ENCODE measurements at places on chromosomes 16 and 17.

GRCh38 chr16:46568472-46569230, 52.5 kb downstream of the SHCBP1 start:
- no peak for DNase-seq

GRCh38 chr16:12122202-12122601, 145.7 kb downstream of the SNX29 start:
- DNase-seq = no peak

- DNase-seq = no peak
Measured at GRCh38 chr17:3792481-3792880, 8.5 kb downstream of the ITGAE start.

DNA sequence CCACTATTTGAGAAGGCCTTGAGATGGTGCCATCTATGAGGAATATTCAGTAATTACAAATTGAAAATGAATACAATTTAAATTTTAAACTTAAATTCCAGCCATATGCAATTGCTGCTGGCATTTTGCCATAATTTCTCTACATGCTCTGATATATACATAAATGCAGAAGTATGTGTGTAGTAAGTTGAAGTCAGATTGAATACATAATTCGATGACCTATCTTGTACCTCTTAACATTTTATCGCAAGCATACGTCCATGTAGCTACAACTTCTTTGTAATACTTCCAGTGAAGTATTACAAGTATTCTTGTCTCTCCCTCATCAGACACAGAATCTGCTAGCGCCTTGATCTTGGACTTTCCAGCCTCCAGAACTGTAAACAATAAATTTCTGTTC, 26.0 kb downstream of the CDH11 start:
- DNase-seq = no peak

- no peak for DNase-seq
Measured at GRCh38 chr16:69893106-69893505, 58.0 kb upstream of the CLEC18A start.

GRCh38 chr16:17360693-17361122, 110.1 kb downstream of the XYLT1 start:
- DNase-seq = no peak

DNA sequence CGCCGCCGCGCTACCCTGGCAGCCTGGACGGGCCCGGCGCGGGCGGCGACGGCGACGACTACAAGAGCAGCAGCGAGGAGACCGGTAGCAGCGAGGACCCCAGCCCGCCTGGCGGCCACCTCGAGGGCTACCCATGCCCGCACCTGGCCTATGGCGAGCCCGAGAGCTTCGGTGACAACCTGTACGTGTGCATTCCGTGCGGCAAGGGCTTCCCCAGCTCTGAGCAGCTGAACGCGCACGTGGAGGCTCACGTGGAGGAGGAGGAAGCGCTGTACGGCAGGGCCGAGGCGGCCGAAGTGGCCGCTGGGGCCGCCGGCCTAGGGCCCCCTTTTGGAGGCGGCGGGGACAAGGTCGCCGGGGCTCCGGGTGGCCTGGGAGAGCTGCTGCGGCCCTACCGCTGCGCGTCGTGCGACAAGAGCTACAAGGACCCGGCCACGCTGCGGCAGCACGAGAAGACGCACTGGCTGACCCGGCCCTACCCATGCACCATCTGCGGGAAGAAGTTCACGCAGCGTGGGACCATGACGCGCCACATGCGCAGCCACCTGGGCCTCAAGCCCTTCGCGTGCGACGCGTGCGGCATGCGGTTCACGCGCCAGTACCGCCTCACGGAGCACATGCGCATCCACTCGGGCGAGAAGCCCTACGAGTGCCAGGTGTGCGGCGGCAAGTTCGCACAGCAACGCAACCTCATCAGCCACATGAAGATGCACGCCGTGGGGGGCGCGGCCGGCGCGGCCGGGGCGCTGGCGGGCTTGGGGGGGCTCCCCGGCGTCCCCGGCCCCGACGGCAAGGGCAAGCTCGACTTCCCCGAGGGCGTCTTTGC, 3.1 kb downstream of the HIC1 start:
- no peak for DNase-seq

GRCh38 chr17:69856946-69857345, 218.1 kb upstream of the KCNJ16 start:
- DNase-seq = no peak

DNA sequence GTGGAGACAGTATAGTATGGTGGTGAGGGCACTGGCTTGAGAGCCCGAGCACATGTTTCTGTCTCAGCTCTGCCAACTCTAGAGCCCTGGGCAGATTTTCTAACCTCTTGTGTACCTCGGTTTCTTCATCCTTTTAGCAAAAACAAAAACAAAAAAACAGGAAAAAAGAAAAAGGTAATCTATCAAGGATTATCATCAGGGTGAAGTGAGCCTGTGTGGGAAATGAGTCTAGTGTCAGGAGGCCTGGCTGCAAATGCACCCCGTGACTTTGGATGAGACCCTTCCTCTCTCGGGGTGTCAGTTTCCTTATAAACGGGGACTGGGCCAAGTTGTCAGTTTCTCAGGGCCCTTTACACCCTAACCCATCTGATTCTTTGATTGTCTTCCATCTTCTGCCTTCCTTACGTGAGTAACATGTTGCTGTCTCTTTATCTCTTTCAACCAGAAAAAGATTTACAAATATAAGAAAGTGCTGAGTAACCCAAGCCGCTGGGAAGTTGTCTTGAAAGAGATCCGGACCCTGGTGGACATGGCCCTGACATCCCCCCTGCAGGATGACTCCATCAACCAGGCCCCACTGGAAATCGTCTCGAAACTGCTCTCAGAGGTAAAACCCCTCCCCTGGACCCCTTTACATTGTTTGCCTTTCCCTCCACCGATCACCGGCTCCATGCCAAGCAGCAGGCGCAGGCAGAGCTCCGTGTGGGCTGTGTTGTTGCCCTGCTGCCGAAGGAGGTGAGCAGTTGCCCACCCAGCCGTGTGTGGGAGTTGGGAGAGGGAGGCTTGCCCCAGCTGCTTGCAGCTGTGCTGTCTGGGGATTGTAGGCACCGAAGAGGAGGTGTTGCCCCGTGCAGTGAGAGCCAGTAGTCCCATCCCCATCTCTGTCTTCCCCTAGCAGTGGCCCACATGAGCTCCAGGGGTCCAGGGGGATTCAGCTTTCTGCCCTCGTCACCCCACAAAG, 127.1 kb upstream of the PLCG2 start:
- DNase-seq = no peak

- DNase-seq = no peak
Measured at GRCh38 chr17:17905036-17905320, 67.2 kb downstream of the TOM1L2 start.

GRCh38 chr17:33686171-33686570, 393.1 kb upstream of the ASIC2 start:
- no peak for DNase-seq

GRCh38 chr16:13957197-13958078, 37.5 kb downstream of the ERCC4 start:
- DNase-seq = peak; percentile 93

GRCh38 chr16:66800856-66801255, 528 bp downstream of the TERB1 start:
- DNase-seq = no peak

- no peak for DNase-seq
Measured at GRCh38 chr17:83177611-83178532, 98.5 kb downstream of the METRNL start.

DNA sequence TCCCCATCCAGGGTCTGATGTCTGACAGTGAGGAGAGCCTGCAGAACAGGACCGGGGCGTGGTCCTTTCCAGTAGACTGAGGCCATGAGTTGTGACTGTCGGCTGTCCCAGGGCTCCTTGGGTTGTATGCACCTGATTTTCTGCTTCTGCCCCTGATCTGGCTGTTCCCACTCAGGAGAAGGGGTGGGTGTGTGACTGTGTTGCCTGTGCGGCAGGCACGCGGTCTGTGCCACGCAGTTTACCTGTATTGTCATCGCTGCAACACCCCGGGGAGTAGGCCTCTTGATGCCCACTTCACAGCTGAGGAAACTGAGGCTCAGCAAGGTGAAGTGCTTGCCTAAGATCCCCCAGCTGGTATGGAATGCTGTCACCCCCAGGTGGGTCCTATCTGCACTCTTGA, 1.4 kb downstream of the CRISPLD2 start:
- no peak for DNase-seq

GRCh38 chr17:7745748-7746470, 28.4 kb downstream of the DNAH2 start:
- DNase-seq = peak; percentile 88

DNA sequence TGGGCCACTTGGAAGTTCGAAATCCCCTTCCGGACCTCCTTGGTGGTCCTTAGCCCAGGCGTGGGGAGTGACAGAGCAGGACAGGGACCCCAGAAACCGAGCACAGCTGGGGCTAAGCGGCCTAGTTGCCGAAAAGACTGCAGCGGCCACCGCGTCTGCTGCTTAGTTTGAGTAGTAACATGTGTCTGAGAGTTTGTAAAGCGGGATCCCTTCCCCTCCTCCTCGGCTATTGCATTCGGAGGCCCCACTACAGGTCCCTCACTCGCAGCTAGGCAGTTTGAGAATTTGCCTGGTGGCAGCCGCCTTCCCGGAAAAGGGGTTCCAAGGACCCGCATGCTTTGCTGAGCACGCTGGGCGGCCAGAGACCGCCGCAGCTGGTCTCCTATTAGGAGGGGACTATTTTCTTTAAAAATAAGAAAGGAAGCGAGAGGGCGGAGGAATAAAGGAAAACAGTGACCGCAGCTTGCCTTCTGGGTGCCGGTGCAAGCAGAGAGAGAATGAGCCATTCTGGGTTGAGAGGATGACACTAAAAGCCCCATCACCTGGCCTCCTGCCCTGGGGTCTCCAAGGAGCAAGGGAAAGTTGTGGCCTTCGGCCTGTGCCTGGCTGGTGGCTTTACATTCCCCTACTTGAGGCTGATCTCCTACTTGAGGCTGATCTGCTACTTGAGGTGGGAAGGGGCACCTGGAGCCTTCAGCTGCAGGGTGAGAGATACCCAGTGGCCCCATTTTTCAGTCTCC, 1.1 kb upstream of the HOXB5 start:
- DNase-seq = no peak

- DNase-seq = no peak
Measured at GRCh38 chr16:66881014-66881417, 701 bp downstream of the PDP2 start.

- no peak for DNase-seq
Measured at GRCh38 chr16:84844559-84845495, 25.0 kb downstream of the CRISPLD2 start.

- DNase-seq = no peak
Measured at GRCh38 chr16:56967733-56968132, 6.0 kb downstream of the CETP start.

- DNase-seq = no peak
Measured at GRCh38 chr16:54542805-54543505, 256.4 kb upstream of the IRX3 start.

DNA sequence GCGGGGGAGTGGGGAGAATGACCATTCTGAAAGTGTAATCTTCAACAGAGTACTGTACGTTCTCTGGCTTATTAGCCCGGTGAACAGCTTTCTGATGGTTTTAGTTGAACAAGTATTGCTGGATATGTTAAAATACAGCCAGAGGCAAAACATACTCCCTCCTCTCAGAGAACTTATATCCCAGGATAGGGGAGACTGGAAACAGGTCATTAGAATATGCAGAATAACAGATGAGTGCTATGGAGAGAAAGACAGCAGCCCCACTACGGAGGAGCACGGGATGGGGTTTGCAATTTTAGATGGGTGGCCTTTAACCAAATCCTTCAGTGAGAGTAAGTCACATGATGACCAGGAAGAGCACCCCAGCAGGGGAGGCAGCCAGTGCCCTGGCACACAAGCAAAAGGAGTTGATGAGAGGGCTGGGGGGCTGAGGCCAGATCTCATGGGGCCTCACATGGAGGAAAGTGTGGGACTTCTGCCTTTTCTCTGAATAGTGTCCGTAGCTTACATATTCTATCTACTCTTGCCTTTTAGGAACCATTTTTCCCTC, 43.1 kb upstream of the SEC14L1 start:
- DNase-seq = no peak

GRCh38 chr17:66233023-66233753, 4.0 kb upstream of the APOH start:
- no peak for DNase-seq

DNA sequence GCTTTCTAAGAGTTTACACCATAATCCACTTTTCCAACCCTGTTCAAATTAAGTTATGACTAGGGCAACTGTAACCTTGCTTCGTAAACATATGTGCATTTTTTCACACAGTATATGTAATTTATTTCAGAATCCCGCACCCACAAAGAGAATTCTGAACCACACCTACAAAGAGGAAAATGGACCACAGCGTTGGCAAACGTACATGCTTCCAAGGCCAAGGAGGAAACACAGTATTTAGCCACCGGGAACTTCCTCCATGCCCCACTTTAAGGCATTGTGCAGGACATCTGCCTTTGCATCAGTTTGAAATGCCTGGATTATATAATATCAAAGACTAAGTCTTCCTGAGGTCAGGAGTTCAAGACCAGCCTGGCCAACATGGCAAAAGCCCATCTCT, 2.1 kb downstream of the SPATA22 start:
- no peak for DNase-seq

DNA sequence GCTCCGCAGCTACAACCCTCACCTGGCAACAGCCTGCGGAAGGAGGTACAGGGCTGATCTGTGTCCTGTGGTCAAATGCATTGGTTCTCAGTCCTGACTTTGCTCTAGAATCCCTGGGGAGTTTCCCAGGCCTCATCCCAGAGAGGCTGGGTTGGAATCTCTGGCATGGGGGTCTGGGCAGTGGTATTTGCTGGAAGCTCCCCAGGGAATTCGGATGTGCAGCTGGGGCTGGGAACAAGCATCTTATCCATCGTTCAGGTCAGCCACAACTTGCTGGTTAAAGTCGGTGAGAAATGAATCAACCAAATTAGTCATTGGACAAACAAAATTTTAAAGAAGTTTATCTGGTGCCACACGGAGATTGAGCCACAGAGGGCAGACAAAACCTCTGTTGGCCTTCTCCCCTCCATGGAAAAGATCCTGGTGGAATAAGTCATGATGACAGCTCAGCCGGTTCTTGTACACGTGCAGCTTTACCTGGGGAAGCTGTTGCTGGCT, 231.2 kb downstream of the FOXL1 start:
- DNase-seq = peak; percentile 43

DNA sequence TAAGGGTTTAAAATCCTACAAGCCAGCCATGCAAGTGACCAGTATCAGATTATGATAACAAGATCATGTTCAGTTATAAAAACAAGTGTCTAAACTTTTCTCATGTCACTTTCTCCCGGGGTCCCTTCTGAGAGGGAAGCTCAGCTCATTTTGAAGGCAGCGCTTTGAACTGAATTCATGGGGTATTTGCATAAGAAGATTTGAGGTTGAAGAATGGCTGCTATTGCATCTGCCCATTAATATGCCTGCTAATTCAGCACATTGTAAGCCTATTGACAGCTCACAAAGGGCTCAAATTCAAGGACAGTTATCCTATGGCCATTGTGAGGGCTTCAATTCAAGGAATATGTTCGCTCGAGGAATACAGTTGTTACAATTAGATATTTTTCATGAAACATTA, 290.2 kb upstream of the IRX3 start:
- DNase-seq = no peak
